DMS79 (cell line): ENCODE measurements at places on chromosomes 11 and 22.

- DNase-seq, result no peak
These were observed 44.8 kb downstream of the ADAMTS8 start for GRCh38 chr11:130383344-130384211.

DNA sequence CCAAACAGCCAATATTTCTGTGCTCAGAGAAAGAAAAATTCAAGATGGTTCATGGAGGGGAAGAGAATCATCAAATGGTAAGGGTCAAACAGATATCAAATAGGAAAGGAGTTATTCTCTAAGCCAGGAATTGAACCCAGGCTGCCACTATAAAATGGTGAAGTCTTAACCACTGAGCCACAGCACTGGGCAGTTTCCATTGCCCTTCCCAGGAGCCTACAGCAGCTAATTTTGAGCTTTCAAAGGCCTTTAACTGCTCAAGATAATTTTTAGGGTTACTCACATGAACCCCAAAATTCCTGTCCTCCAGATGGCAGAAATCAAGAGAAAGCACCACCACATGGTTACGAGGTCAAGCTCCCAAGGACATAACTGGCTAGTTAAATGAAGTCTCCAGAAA is 176.2 kb downstream of the KIF18A start:
- no peak for DNase-seq

- DNase-seq, result no peak
These were observed 63.3 kb upstream of the SUSD2 start for GRCh38 chr22:24117942-24118341.

DNA sequence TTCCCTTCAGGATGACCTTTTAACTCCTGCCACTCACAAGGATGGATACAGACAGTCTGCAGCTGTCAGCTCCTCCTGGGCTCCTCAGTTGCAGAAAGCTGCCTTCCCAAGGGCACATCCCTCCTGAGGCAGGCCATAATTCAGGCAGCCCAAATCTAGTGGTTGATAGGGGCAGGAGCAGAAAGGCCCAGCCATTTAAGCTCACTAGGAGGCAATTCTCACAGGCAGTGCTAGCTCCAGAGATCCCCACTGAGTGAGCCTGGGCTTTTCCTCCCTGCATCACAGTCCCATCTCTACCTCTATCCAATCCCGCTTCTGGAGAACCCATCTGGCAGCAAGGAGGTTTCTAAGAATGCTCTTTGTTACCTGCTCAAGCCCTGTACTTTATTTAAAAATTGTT is 200.6 kb downstream of the ARHGAP42 start:
- no peak for DNase-seq

GRCh38 chr11:6602096-6602940 is 1.1 kb downstream of the RRP8 start:
- no peak for DNase-seq
